EL (cell line): ENCODE measurements at places on chromosomes 1 and 21.
A peak's percentile ranks its signal among the peaks of the same experiment; 100 is the strongest.

GRCh38 chr1:33866281-33866680 lies 2.4 kb downstream of the HMGB4 start:
- no peak for DNase-seq

- peak; percentile 41 for DNase-seq
These were observed 464 bp downstream of the COL11A1 start for GRCh38 chr1:103107741-103108375.

GRCh38 chr1:83846138-83846537 lies 152.8 kb downstream of the TTLL7 start:
- DNase-seq, result no peak

GRCh38 chr1:153261281-153262069 lies 2.0 kb downstream of the LORICRIN start:
- DNase-seq, result no peak

GRCh38 chr1:100391675-100392074 lies 39.4 kb downstream of the CDC14A start:
- no peak for DNase-seq
